Muscle of leg (tissue), 16 donors: ENCODE measurements at places on chromosomes 12 and 14. TPM values are rescaled to one million over a fixed set of nuclear protein-coding genes. Genes with fewer than 3 reads are reported as not detected.

GRCh38 chr14:101062601-101063000 lies 159.1 kb upstream of the RTL1 start:
- DNase-seq = no peak
- H3K27me3 ChIP-seq = no peaks in the 10 kb centered on the region
- H3K36me3 ChIP-seq = peaks cover 96% of the 10 kb centered on the region
- no peak overlapping the region for H3K4me3 ChIP-seq
- no peak overlapping the region for H3K27ac ChIP-seq

DNA sequence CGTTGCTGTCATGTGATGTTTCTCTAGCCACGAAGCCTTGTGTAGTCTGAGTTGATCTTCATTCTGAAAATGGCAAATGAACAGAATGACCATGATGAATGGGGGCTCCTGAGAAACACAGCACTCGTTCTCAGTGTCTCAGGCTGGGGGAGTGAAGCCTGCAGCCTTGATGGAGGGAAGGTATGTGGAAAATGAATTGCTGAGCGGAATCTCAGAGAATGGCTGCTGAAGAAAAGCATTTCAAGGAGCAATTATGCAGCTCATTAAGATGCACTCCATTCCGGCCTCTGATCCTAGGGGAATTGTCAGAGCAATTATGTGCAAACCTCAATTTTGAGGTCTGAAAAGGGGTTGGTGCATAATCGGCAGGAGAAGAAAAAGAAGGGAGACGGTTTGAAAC lies 167.1 kb downstream of the CHST11 start:
- DNase-seq = no peak
- no peak overlapping the region for H3K4me3 ChIP-seq
- no peaks in the 10 kb centered on the region for H3K36me3 ChIP-seq
- no peak overlapping the region for H3K27ac ChIP-seq

DNA sequence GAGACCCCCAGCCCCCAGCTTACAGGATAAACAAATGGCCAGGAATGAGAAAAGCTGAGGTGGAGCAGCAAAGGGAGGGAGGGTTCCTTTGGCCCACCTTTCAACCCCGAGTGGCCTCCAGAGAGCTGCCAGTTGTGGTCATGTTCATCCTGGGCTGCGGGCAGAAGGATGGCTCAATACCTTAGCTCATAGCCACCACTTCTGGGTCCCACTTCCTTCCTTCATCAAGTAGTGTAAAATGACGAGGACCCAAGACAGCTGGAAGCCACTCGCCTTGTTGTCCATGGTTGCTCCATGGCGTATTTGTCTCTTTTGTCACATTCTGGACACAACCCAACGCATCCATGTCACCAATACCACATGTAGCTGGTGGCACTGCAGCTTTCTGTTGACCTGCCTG lies 24.2 kb downstream of the CRACR2A start:
- H3K27ac ChIP-seq = no peak overlapping the region
- H3K36me3 ChIP-seq = no peaks in the 10 kb centered on the region
- DNase-seq = no peak
- peaks cover 13% of the 10 kb centered on the region for H3K4me1 ChIP-seq
- no peaks in the 10 kb centered on the region for H3K27me3 ChIP-seq

- peaks cover 6% of the 10 kb centered on the region for H3K36me3 ChIP-seq
- no peak overlapping the region for H3K27ac ChIP-seq
- no peaks in the 10 kb centered on the region for H3K27me3 ChIP-seq
- DNase-seq = no peak
- peaks cover 41% of the 10 kb centered on the region for H3K4me1 ChIP-seq
- no peak overlapping the region for H3K4me3 ChIP-seq
These were observed 795 bp upstream of the PXN start for GRCh38 chr12:120266180-120266870.

- peak; percentile 71 for DNase-seq
- H3K4me1 ChIP-seq = peaks cover 18% of the 10 kb centered on the region
- H3K36me3 ChIP-seq = no peaks in the 10 kb centered on the region
- H3K4me3 ChIP-seq = no peak overlapping the region
These were observed 388.3 kb upstream of the DDHD1 start for GRCh38 chr14:53541411-53541810.

DNA sequence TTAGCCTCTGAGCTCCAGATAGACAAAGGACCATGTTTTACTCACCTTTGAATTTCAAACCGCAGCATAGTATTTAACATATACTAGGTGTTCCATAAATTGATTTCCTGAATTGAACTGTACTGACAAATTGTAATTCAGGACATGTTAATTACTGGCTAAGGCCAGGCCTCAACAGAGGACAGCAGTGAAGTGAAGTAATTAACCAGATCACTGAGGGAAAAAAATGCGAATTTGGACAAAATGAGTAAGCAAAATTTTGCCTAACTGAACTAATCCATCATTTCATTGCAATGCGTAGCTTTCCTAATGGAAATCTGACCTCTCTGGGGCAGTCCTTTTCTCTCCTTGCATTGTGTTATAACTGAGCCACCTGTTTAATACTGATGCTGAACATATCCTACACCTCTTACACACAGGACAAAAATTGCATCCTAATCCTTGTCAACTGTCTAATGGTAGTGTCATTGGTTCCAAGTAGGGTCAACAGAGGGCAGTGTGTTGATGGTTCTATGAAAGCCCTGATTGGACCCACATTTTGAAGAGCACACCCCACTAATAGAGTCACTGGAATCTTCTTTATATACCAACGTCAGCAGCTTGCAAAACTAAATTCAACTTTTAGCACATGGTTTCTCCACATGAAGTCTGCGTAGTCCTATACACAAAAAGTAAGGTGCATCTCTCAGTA lies 148.4 kb downstream of the SLC25A21 start:
- no peak overlapping the region for H3K27ac ChIP-seq
- H3K36me3 ChIP-seq = no peaks in the 10 kb centered on the region
- no peaks in the 10 kb centered on the region for H3K27me3 ChIP-seq
- H3K4me1 ChIP-seq = peaks cover 2% of the 10 kb centered on the region

DNA sequence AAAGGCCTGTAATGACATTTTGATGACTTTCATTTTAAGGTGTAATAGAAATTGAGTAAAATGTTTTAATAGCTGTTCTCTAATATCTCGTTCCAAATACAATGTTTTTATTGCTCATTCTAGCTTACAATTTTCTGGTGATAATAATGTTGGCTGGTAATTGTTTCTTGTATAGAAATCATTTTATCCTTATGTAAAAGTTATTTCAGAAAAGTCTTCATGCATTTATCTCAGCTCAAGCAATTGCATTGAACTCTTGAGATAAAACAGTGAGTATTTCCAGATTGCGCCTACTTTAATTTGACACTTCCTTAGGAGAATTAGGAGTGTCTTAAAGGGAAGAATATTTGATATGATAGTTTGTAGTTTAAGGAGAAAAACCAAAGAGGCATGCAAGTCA lies 4.0 kb downstream of the RMST start:
- H3K27me3 ChIP-seq = peaks cover 23% of the 10 kb centered on the region
- H3K4me1 ChIP-seq = no peaks in the 10 kb centered on the region
- no peak overlapping the region for H3K4me3 ChIP-seq
- no peak for DNase-seq
- no peak overlapping the region for H3K27ac ChIP-seq
- H3K36me3 ChIP-seq = no peaks in the 10 kb centered on the region

GRCh38 chr14:64806202-64806861 lies 73.4 kb downstream of the SPTB start:
- H3K4me3 ChIP-seq = no peak overlapping the region
- H3K27me3 ChIP-seq = no peaks in the 10 kb centered on the region
- H3K27ac ChIP-seq = no peak overlapping the region
- H3K36me3 ChIP-seq = peaks cover 15% of the 10 kb centered on the region
- H3K4me1 ChIP-seq = peaks cover 2% of the 10 kb centered on the region
- DNase-seq = no peak

- peaks cover 4% of the 10 kb centered on the region for H3K4me1 ChIP-seq
- H3K36me3 ChIP-seq = no peaks in the 10 kb centered on the region
- H3K27ac ChIP-seq = peak overlapping the region; percentile 62
These were observed 193.7 kb upstream of the LRIG3 start for GRCh38 chr12:59113831-59114615.

DNA sequence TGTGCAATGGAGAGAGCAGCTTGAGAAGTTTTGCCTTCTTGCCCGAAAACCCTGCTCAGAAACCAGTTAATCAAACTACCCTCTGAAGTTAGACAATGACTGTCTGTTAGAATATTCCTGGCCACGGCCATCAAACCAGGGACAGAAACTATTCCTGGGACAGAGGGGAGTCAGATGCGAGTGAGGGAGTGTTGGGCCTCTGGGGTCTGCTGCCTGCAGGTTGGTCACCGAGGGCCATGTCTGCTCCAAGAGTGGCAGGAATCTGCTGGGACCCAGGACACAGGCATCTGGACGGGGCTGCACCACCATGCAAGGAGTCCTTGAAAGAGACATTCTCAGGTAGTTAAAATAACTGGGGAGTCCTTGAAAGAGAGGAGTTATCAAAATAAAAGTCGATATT lies 16.9 kb upstream of the EIF2B2 start:
- H3K4me1 ChIP-seq = peaks cover 43% of the 10 kb centered on the region
- DNase-seq = no peak
- no peak overlapping the region for H3K4me3 ChIP-seq
- H3K27ac ChIP-seq = no peak overlapping the region
- no peaks in the 10 kb centered on the region for H3K36me3 ChIP-seq

DNA sequence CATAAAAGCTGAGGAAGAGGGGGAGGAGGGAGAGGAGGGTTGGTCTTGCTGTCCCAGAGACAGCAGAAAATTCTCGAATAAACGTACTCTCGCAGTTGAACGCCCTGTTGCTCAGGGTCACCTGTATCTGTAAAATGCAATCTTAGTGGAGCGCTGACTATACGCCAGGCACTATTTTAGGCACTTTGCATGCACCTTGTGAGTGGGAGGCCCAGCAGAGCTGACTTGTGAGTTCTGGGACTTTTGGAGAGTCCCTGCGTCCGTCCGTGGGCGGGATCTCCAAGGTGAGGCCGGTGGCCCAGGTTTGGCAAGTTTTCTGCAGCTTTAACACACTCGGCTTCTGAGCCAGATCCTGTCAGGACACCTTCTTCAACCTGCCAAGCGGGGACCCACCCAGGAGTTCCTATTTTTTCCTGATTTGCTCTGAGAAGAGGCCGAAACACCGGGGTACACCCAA lies 32.5 kb upstream of the PLEKHG6 start:
- H3K4me1 ChIP-seq = peaks cover 26% of the 10 kb centered on the region
- H3K27me3 ChIP-seq = peaks cover 33% of the 10 kb centered on the region
- H3K27ac ChIP-seq = no peak overlapping the region
- H3K4me3 ChIP-seq = peak overlapping the region; percentile 35

DNA sequence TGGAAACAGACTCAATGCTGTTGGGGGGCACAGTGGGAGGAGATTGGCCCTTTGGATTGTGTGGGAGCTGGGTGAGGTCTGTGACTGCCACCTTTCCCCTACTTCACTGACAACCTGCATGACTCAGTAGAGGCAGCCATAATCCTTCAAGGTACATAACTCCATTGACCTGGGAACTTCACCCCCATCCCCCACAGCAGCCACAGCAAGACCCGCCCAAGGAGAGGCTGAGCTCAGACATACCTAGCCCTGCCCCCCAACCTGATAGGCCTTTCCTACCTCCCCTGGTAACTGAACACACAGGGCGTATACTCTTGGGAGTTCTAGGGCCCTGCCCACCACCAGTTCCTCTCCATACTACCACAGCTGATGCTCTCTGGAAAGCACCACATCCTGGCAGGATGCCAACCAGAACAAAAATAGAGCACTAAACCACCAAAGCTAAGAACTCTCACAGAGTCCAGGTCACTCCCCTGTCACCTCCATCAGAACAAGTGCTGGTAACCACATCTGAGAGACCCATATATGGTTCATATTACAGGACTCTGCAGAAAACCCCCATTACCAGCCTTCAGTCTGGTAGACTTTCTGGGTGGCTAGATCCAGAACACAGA lies 703.9 kb downstream of the FSCB start:
- H3K27ac ChIP-seq = no peak overlapping the region
- no peaks in the 10 kb centered on the region for H3K27me3 ChIP-seq
- H3K4me3 ChIP-seq = no peak overlapping the region
- DNase-seq = no peak

DNA sequence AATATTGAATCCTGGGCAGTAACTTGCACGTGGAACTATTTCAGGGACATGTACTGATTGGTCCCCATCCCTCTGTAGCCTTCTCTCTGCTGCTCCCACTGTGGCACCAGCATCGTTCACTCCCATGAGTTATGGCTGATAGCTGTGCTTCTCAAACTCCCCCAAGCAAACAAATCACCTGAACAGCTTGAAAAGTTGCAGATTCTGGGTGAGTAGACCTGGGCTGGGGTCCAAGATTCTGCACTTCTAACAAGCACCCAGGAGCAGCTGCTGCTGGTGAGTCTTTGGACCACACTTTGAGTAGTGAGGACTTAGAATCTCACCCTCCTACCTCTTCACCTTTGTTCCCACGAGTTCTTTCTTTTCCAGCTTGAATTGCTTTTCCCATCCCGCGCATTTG lies 49.4 kb upstream of the ZFP36L1 start:
- H3K36me3 ChIP-seq = no peaks in the 10 kb centered on the region
- no peak overlapping the region for H3K27ac ChIP-seq
- H3K4me1 ChIP-seq = peaks cover 9% of the 10 kb centered on the region
- no peak overlapping the region for H3K4me3 ChIP-seq
- no peak for DNase-seq

DNA sequence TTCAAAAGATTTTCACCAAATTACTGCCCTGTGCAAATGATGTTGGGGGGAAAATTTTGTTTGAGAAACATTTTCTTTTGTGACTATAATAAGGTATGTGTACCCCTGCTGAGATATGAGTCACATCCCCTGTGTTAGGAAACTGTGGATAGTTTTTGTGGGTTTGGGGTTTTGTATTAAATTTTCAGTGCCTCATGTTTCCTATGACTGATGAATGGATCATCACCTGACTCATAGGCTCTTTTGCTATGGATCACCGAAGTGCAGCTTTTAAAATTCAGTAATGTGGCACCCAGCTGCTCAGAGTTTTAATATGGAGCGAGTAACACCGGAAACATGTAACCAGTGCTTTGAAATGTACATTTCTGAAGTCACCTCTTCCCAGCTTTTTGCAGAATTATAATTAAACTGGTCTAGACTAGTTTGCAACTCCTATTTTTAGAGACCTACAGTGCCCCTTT lies 167.4 kb upstream of the HMGA2 start:
- no peak overlapping the region for H3K27ac ChIP-seq
- H3K36me3 ChIP-seq = no peaks in the 10 kb centered on the region
- H3K4me3 ChIP-seq = no peak overlapping the region
- no peak for DNase-seq
- H3K27me3 ChIP-seq = no peaks in the 10 kb centered on the region

RFLNA gene
- total RNA-seq = 8.7 TPM

FOXN4 gene
- total RNA-seq = 0.04 TPM

SYNDIG1L gene
- 0.04 TPM for total RNA-seq

DEPDC4 gene
- 1.6 TPM for total RNA-seq

IAPP gene
- not detected for total RNA-seq

SIX6 gene
- not detected for total RNA-seq
